ENCODE measurements at places on chromosomes 13 and 19. TPM values are rescaled to one million over a fixed set of nuclear protein-coding genes. Genes with fewer than 3 reads are reported as not detected.

The SERP2 gene
- not detected for total RNA-seq

GRCh38 chr13:46478651-46479050, 74.3 kb upstream of the LRCH1 start:
- DNase-seq, result no peak

- no peak for DNase-seq
Observed at GRCh38 chr13:52067237-52067636, 42.7 kb downstream of the UTP14C start.

DNA sequence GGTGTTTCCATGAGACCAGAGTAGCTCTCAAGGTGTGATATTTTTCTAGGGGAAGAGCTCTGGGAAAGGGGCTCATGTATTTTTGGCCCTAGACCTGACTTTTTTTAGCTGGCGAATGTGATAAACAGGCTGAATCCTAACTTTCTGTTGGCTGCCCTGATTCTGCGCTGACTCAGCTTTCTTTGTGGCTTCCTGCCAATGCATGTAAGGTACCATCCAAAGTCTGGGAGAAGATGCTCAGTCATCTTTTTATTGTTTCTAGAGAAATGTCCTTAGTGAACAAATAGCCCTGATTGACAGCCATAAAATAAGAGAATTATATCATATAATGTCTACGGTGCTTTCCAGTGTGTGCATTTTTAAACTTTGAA, 113.6 kb upstream of the MBNL2 start:
- DNase-seq, result peak; percentile 72

The ZNF561 gene
- 26.3 TPM for total RNA-seq

The KLF5 gene
- 4.4 TPM for total RNA-seq

DNA sequence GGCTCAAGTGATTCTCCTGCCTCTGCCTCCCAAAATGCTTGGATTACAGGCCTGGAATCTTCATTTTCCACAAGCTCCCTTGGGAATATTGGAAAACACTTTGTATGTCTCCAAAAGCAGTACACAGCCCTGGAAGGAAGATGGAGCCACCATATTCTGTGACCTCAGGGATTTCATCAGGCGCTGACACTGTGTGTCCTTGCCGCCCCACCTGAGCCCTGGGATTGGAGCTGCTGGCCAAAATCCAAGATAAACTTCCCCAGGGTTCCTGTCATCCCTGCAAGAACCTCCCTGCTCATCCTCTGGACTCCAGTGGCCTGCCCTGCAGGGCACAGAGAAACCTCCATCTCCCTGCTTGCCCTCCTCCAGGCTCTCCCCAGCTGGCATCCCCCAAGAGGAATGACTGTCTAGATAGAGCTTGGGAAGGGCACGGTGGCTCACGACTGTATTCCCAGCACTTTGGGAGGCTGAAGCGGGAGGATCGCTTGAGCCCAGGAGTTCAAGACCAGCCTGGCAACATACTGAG, 1.3 kb upstream of the GNG7 start:
- DNase-seq, result no peak

The KLK8 gene
- total RNA-seq, result not detected

GRCh38 chr19:46648961-46649960, 11.7 kb downstream of the DACT3 start:
- DNase-seq, result no peak

GRCh38 chr13:110405597-110406450, 98.7 kb downstream of the COL4A2 start:
- DNase-seq, result peak; percentile 48

DNA sequence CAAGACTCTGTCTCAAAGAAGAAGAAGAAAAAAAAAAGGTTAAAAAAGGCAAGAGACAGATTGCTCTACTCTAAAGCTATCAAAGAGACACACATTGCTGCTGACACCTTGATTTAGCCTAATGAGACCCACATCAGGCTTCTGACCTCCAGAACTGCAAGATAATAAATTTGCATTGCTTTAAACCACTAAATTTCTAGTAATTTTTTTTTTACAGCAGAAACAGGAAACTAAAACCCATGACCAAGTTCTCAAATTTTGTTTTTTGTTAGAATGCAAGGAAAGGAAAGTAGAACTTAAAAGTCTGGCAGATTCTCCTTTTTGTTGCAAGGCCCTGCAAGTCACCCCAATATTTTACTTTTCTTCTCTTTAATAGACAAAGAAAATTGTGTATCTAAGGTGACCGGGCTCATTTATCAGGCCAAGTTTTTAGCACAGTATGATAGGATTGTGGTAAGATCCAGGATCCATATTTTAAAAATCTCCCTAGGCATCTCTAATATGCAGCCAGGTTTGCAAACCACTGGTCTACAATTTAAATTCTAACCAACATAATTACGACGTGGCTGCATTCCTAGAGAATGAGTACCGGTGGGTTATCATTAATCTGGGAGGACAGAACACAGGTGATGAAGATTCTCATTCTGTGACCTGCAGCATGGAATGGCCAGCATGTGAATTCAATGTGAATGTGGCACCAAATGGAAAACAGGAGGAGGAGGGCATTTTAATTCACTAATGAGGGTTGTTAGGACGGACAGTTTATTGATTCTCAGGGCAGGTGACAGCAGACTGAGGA, 56.7 kb upstream of the MED4 start:
- DNase-seq, result no peak

The GIPC3 gene
- not detected for total RNA-seq

The GARIN5A gene
- 1.2 TPM for total RNA-seq

The FCGBP gene
- 1.4 TPM for total RNA-seq

The GPR108 gene
- total RNA-seq, result 78.1 TPM

- DNase-seq, result peak; percentile 71
Observed at GRCh38 chr19:12703046-12703445, 6.6 kb upstream of the FBXW9 start.

DNA sequence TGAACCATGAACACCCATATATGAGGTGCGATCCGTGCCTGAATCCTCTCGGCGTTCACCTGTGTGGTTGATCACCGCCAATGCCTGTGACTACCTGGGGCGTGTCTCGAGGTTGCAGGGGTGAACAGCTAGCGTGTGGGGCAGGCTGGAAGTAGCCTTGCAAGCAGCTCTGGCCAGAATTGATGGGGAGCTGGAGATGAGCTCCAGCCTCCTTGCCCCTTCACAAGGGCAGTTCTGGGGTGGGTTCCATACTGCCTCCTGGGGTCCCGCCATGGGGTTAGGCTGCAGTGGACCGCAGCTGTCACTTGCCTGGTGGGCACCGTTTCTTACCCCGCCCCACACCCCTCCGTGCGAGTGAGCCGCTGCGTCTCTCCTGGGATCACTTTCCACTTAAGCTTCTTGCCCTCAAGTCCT, 154.5 kb upstream of the SOX1 start:
- no peak for DNase-seq

The ICAM3 gene
- 20.4 TPM for total RNA-seq

DNA sequence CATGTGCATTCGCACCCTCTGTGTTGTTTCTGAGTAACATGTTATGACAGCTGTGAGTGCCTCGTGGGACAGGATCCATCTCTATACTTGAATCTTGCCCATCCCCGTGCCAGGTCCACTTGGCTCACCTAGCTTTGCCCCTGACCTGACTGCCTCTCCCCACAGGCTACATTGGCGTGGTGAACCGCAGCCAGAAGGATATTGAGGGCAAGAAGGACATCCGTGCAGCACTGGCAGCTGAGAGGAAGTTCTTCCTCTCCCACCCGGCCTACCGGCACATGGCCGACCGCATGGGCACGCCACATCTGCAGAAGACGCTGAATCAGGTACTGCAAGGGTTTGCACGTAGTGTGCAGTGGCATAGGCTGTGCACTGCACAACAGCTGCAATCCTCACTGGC, 53.2 kb downstream of the TMED1 start:
- no peak for DNase-seq

DNA sequence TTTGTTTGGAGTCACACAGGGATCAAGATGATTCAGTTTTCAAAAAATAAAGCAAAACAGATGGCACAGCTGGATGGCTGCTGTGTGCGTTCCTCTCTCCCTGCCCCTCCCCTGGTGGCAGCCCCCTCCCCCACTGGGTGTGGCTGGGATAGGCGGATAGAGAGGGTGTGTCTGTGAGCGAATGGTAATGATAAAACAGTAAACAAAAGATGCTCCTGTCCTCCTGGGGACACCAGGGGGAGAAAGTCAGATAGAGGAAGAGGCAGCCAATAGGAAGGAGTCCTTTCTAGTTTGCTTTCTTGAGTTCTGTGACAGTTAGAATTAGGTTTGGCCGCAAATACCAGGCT, 6.5 kb downstream of the TMEM255B start:
- no peak for DNase-seq
